ENCODE measurements at places on chromosomes 2 and 18.
A peak's percentile ranks its signal among the peaks of the same experiment; 100 is the strongest.

GRCh38 chr2:84782717-84783442, 98.0 kb downstream of the TRABD2A start:
- DNase-seq: no peak

DNA sequence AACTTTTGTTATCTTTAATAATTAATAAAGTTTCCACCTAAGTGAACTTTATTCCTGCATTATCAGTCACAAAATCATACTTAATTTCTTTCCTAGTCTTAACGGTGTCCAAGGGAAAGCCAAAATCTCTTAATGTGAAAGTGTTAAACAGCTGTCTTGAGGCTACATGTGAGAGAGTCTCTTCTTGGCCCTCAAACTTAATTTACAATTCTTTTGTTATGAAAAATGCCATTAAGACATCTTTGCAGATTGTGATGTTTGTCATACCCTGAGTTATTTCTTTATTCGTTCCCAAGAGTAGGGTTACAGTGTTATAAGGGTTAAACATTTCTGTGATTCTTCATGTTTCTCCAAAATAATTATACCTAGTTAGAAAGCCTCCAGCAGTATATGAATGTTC, 64.6 kb downstream of the ANKRD12 start:
- DNase-seq: no peak

DNA sequence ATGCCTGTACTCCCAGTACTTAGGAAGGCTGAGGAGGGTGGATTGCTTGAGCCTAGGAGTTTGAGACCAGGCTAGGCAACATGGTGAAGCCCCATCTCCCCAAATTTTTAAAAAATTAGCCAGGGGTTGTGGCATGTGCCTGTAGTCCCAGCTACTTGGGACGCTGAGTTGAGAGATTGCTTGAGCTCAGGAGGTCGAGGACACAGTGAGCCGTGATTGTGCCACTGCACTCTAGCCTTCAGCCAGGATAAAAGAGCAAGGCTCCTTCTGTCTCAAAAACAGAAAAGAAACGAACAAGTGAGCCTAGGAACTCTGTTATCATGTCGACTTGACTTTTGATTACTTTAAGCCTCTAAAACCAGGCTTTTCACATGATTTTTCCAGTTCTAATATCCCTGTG, 13.7 kb downstream of the NPC1 start:
- no peak for DNase-seq

GRCh38 chr2:38091760-38092159, 15.8 kb upstream of the CYP1B1 start:
- no peak for DNase-seq

GRCh38 chr2:151727593-151728552, 6.4 kb downstream of the NEB start:
- no peak for DNase-seq

- no peak for DNase-seq
Observed at GRCh38 chr18:2400701-2401196, 170.6 kb downstream of the METTL4 start.

DNA sequence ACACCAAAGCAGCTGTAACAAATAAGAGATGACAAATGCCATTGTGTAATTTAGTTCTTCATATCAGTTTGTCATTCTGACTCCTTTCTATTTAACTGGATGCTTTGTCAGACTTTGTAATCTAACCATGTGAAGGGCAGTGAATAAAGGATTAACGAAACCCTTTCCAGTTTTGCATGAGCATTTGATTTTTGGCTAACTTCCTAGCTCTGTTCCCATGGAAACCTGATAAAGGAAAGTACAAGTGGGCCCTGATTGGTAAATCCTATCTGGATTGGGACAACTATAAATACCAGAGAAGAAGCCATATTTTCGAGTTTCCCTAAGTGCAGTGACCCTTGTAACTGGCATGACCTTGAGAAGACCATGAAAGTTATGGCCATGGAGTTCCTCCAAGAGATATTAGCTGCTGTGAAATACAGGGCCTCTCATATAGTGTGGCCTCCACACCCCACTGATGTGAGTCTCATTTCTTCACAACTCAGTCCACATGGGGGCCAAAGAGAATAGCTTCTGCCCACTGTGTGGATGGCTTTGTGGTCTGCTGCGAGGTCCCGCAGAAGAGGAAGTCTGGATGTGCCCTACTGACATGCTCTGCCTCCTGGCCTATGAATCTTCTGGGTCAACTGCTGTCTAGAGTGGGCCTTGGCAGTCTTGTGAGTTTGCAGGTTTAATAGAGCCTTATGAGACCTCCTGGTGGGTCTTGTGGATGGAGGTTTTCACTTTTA, 38.2 kb upstream of the CYP1B1 start:
- no peak for DNase-seq

DNA sequence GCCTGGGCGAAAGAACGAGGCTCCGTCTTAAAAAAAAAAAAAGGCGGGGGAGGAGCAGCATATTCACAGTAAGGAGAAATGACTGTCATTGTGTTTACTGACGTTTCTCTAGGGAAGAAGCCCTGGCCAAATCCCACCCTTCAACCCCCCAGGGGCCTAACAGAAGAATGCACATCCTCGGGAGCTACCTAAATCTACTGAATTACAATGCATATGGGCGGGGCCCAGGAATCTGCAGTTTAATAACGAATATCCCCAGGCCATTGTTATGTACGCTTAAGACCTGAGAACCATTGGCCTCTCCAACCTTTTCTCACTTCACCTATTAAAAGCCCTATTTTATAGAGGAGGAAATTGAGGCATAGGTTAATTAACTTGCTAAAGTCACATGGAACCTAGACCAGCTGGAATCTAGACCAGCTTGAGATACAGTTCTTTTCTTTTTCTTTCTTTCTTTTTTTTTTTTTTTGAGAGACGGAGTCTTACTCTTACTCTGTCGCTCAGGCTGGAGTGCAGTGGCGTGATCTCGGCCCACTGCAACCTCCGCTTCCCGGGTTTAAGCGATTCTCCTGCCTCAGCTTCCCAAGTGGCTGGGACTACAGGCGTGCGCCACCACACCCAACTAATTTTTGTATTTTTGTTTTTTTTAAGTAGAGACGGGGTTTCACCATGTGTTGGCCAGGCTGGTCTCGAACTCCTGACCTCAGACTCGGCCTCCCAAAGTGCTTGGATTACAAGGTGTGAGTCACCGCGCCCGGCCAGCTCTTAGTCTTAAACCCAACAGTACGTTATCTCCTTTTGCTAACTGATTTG, 708 bp upstream of the RIF1 start:
- no peak for DNase-seq

- DNase-seq: peak; percentile 14
Observed at GRCh38 chr2:110205660-110206455, 1.0 kb upstream of the NPHP1 start.

DNA sequence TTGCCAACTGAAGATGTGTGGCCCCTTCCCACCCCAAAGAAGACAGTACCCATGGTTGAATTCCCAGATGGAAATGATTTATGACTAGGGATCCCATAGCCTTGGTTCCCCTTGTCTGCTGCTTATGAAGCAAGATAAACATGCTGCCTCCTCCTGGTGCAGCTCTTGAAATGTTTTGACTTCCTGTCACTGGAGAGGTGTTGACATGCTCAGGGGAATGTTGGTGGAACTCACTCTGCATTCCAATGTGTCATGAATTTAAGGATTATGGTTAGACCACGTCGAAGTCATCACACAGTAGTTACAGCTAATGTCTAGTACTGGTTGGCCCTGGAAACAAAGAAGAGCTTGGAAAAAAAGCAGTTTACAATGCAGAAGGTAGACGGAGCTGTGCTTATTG, 69.0 kb upstream of the FAM110C start:
- DNase-seq: no peak

- no peak for DNase-seq
Observed at GRCh38 chr2:73314441-73314840, 21.1 kb upstream of the EGR4 start.

- DNase-seq: no peak
Observed at GRCh38 chr2:234950730-234951663, 820 bp upstream of the SH3BP4 start.

DNA sequence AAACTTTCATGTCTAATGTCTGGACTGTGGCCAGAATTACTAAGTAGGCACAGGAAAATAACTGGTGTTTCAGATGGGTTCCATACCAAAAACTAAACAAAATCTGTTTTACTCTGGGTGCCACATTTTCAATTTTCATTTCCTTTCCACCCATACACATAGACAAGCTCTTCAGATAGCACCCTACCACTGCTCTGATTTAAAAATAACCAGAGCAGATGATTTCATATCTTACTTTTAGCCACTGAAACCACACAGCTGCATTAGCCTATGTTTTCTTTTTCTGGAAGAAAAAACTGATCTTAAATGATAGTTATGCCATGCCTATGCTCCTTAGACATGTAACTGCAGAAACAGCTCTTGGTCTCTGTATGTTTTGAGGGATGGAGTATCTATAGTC, 647.6 kb downstream of the CPS1 start:
- DNase-seq: no peak

DNA sequence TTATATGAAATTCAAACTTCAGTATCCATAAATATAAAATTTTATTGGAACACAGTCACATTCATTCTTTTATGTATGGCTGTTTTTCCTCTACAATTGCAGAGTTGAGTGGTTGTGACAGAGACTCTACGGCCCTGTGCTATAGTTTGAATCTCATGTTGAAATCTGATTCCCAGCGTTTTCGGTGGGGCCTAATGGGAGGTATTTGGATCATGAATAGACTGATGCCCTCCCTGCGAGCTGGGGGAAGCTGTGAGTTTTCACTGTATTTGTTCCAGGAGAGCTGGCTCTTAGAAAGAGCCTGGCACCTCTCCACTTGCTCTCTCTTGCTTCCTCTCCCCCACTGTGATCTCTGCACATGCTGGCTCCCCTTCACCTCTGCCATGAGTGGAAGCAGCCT, 1.7 kb downstream of the PFN4 start:
- DNase-seq: no peak

DNA sequence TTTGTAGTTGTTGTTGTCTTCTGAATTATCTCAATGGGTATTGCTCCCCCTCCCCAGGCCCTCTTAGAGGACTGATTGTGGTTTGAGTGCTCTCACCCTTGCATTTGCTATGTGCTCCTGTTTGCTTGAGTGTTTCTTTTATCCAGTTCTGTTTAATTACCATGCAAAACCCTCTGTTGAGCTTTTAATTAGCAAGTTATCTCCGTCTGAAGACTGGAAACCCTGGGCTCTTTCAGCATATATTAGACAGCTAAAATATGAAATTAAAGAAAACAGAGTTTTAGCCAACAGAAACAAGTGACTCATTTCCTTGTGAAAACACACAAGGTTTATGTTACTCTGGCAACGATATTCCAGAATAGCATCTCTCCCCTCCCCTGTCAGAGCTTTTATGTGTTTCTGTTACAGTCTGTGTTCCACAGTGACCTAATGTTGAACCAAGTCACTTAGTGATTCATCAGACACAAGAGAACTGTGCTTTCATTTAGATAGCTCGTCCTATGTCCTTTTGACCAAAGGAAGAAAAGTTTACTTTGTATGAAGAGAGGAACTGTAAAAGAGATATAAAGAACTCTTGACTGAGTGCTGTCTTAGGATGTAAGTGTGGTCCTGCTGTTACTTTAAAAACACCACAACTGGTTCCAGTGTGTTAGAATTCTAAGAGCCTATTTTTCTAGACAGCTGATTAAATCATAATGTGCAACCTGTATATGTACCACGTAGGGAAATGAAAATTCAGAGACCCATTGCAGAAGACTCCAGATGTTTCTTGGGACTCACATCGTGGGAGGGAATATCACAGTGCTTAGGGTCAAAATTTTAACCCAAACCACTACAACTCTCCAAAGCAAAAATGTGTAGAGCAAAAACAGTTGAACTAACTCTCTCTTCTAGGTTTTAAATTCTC, 172.8 kb upstream of the RBMS1 start:
- no peak for DNase-seq

DNA sequence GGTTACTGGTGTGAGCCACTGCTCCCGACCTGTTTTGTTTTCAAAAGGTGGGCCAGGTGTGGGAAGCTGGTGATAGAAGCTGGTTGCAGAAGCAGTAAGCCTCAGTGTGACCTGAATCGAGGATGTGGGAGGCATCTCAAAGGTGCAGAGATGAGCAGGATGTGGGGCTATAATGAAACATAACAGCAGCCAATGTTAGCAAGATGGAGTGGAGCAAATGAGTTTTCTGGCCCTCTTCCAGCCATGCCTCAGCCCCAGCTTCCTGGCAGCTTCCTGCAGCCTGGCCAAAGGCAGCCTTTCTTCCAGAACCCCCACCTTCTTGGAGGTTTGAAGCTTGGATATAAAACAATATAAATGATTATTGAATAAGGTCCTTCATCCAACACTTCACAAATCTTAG, 184.8 kb downstream of the NCK2 start:
- DNase-seq: no peak

DNA sequence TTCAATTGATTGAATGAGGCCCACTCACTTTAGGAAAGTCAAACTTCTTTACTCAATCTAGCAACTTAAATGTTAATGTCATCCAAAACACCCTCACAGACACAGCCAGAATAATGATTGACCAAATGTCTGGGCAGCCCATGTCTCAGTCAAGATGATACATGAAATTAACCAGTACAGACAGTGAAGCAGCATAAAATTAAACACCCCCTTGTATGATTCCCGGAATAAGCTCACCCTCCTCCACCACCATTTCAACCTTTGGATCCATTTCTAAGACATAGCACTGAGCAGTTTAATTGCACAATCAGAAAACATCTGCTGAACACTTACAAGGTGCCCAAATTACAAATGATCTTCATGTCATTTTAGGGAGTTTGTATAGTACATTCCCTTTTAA, 570.7 kb upstream of the ID2 start:
- no peak for DNase-seq

GRCh38 chr2:199465988-199466691, 8.4 kb upstream of the SATB2 start:
- DNase-seq: no peak

DNA sequence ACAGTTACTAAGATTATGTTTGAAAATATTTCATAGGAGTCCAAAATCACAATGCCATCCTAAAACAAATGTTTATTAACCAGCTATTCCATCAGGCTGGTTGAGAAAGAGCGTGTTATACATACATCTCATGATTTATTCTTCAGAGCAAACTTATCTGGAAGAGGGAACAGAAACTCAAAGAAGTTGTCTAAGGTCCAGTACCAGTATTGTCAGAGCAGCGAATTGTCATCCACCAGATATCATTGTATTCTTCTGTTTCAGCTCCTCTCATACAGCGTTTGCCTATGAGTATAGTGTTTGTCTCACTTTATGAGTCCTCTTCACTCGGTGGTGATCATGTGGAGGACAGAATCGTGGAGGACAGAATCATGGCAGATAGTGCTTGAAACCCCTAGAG, 238.2 kb downstream of the OSR1 start:
- DNase-seq: no peak

DNA sequence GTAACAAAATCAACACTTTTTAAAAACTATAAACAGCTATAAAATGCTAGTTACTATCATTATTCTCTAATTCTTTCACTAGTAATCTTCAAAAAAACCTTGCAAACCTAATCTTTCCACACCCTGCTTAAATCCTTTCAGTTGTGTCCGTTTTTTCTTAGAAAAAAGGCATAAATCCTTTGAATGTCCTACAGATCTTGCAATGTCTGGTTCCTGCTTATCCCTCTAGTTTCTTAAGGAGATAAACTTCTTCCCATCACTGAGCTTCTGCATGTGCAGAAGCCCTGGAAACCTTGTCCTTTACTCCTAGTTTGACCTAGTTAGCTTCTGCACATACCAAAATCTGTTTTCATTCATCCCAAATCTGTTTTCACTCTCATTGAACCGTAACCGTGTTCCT, 1.3 kb upstream of the PNO1 start:
- no peak for DNase-seq
